Mesothelial cell of epicardium (in vitro differentiated cells): ENCODE measurements at places on chromosomes 13 and 19. TPM values are rescaled to one million over a fixed set of nuclear protein-coding genes. Genes with fewer than 3 reads are reported as not detected.

SAMD4B gene
- 128 to 143 TPM (median 133 TPM) in 3 replicates for total RNA-seq

RXFP2 gene
- 0.35 to 0.59 TPM (median 0.45 TPM) in 3 replicates for total RNA-seq

TGFBR3L gene
- 1.2 to 1.7 TPM (median 1.2 TPM) in 3 replicates for total RNA-seq

IZUMO4 gene
- total RNA-seq = 11.0 to 14.4 TPM (median 13.8 TPM) in 3 replicates

CYP4F2 gene
- total RNA-seq = not detected in 3 replicates

APC2 gene
- 2.3 to 2.8 TPM (median 2.4 TPM) in 3 replicates for total RNA-seq

CACNG8 gene
- total RNA-seq = 2.1 to 2.6 TPM (median 2.1 TPM) in 3 replicates

PALM3 gene
- total RNA-seq = 2.0 to 2.4 TPM (median 2.3 TPM) in 3 replicates

ZNF850 gene
- total RNA-seq = 11.1 to 14.5 TPM (median 12.6 TPM) in 3 replicates

SEMA6B gene
- 6.5 to 6.9 TPM (median 6.8 TPM) in 3 replicates for total RNA-seq

SERTAD3 gene
- 70.0 to 75.5 TPM (median 70.5 TPM) in 3 replicates for total RNA-seq

FCAR gene
- not detected in 3 replicates for total RNA-seq

CGB5 gene
- 3.7 to 5.7 TPM (median 5.7 TPM) in 3 replicates for total RNA-seq

HNRNPA1L2 gene
- 16.4 to 18.5 TPM (median 18.1 TPM) in 3 replicates for total RNA-seq

COX7A1 gene
- total RNA-seq = not detected in 3 replicates

ZNF444 gene
- 61.3 to 66.1 TPM (median 63.6 TPM) in 3 replicates for total RNA-seq

GPC6 gene
- total RNA-seq = 106 to 112 TPM (median 110 TPM) in 3 replicates
